ENCODE measurements at places on chromosomes 4 and X.

- DNase-seq: no peak
These were observed 6.3 kb downstream of the FNIP2 start for GRCh38 chr4:158775091-158775651.

DNA sequence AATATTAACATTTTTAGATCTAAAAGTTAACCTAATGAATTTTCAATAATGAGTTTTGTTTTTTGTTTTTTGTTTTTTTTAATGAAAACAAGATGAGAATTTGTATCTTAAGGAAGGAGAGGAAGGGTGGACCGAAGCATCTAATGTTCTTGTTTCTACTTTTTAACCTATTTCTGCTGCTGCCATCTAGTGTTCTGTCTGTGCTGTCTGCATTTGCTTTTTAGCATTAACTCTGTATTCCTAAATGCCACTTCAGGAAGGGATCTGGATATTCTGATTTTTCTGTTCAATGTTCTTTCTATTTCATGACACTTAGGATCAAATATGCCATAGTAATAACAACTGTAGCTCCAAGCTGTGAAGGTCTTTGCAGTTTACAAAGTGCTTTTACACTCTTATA lies 161.7 kb downstream of the BRWD3 start:
- peak; percentile 17 for DNase-seq

DNA sequence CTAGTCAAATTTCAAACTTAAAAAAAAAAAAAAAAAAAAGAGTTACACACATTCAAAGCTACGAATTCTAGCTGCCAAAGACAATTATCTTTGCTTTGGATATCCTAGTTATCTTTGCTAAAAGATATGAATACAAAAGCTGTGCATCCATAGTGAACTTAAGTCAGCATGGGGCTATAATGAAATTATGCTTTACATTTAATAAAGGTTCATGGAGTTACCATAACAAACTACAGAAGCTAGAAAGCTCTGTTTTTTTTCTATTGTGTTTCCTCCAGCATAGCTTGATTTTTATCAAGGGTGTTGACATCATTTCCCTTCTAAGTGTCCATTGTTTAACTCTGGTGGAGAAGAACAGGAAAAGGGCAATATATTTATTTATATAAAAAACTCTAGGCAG lies 234.1 kb downstream of the ANKRD50 start:
- DNase-seq: no peak

GRCh38 chr4:151831526-151831925 lies 70.7 kb upstream of the GATB start:
- DNase-seq: no peak

DNA sequence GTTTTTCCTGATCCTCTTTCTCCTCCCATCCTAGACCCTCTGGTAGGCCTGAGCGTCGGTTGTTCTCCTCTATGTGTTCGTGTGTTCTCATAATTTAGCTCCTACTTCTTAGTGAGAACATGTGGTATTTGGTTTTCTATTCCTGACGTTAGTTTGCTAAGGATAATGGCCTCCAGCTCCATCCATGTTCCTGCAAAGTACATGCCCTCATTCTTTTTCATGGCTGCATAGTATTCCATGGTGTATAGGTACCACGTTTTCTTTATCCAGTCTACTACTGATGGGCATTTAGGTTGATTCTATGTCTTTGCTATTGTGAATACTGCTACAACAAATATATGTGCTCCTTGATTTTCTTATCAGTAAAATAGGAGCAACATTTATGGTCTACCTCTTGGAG lies 146.8 kb upstream of the PTCHD1 start:
- DNase-seq: no peak

DNA sequence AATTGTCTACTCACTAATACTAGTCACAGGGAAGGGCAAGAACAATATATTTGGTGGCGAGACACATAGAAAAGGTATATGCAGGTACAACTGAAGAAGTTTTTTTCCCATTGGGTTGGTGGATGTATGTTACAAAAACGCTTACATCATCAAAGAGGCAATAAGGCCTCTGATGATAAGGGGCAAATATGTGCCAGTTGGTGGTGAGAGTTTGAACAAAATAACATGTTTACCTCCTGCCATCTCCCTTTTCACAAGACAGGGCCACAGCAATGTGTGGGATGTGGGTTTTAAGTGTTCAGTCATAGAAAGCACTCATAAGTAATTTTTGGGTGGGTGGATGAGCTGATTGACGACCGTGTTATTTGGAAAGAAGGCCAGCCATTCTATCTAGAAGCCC lies 41.7 kb downstream of the PAGE2 start:
- DNase-seq: no peak

Data from NCI-H526 (cell line).